ENCODE measurements at places on chromosomes 2 and 18. TPM values are rescaled to one million over a fixed set of nuclear protein-coding genes. Genes with fewer than 3 reads are reported as not detected.

The TNS1 gene
- 104 TPM for total RNA-seq

DNA sequence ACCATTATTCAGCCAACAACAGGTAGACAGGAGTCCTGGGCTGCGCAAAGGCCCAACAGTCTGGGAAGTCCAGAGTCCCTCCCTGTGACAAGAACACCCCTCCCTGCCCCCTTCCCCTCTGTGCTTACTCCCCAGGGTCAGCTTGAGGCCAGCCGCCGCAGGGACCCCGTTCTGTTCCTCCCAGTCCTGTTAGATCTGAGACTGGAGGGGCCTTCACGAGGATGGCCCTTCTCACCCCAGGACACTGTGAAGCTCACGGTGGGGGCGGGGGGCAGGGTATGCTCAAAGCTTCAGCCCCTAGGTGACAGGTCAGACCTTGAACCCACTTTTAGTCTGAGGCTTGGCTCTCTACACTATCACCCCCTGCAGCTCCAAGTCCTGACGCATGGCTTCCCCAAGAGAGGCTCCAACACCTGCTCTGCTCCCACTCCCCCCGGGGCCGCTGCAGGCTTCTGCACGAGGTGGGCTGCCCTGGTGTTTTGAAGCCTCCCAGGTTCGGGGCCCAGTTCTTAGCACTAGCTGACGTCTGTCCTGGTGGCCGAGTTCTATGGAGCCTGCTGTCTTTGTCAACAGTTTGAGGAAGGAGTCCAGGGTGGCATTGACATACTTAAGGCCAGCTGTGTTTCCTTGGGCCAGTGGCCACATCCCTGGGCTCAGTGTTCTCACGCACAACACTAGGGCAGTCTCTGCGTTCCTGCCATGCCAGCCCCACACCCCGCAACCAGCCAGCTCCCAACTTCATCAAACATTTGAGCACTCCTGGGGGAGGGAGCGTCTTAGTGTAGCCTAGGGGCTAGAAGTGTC is 37.2 kb upstream of the HPCAL1 start:
- no peaks in the 10 kb centered on the region for H3K27me3 ChIP-seq
- no peak overlapping the region for H3K27ac ChIP-seq
- no peaks in the 10 kb centered on the region for H3K36me3 ChIP-seq
- 0 out of 2 replicates have a peak, but pooled peaks cover 7% of the 10 kb centered on the region for H3K4me1 ChIP-seq
- peak; percentile 39 for DNase-seq

The SPC25 gene
- 3.7 TPM for total RNA-seq

- H3K4me1 ChIP-seq = peaks cover 14% of the 10 kb centered on the region
- peak overlapping the region; percentile 62 for H3K4me3 ChIP-seq
- H3K27ac ChIP-seq = peak overlapping the region; percentile 59
- H3K36me3 ChIP-seq = no peaks in the 10 kb centered on the region
Measured at GRCh38 chr2:177295484-177295883, 31.0 kb upstream of the NFE2L2 start.

- H3K27me3 ChIP-seq = no peaks in the 10 kb centered on the region
- peaks cover 43% of the 10 kb centered on the region for H3K4me1 ChIP-seq
- H3K36me3 ChIP-seq = no peaks in the 10 kb centered on the region
Measured at GRCh38 chr18:24762511-24762910, 302.1 kb downstream of the HRH4 start.
